Activated CD4-positive, CD25-positive, alpha-beta regulatory T cell treated with anti-CD3 and anti-CD28 coated beads, Interleukin-2, amount 50 U/mL, for 24 hours (primary cell): ENCODE measurements at places on chromosomes 11 and 22.

DNA sequence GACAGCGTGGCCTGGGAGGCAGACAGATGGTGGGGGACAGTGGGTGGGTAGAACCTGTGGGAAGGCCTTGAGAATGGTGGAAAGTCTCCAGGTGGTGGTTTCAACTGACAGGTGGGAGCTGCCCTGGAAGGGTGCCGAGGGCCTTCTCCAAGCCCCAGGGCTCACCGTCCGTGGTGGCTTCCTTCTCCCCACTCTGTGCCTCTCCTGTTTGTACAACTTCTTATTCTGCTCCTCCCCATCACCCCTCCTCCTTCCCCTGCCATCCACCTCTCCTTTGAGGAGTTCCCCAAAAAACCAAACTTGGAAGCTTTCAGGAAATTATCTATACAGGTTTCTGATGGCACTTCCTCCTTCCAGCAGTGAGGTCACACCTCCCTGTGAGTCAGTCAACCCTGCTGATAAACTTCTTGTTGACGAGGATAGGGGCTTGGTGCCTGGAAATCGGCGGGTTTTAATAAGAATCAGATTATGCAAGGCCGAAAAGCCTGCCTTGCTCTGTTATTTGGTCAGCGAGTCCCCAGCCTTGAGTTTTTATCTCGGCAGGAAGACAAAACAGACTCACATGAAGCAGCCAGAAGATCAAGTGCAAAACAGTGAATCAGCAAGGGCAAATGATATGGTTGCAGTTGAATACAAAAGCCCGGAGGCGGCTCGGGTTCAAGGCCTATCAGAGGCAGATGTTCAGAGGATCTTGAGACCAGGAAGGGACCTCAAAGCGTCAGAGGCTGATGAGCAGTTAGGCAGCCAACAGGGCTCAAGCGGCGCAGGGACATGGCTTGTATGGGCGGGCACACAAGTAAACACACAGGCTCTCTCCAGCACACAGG lies 9.5 kb upstream of the ST3GAL4 start:
- no peak for ATAC-seq

DNA sequence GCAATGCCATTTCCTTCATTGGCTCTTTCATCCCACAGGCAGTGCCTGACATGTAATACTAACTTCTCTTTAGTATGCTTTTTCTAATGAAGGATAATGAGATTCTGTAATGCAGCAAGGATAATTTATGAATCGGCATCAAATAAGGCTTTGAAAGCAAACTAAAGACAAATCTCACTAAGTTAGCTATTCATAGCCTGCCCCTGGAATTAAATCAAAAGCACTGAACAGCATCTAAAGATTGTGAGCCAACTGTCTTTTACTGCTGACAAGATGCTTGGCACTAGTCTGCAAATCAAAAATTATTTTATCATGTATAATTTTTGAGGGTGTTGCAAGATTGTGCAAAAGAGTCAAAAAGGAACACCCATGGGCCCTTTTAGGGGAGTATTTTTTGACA lies 265.0 kb downstream of the CASP12 start:
- ATAC-seq: no peak

- no peak for ATAC-seq
Measured at GRCh38 chr11:76850815-76851214, 9.9 kb upstream of the ACER3 start.

GRCh38 chr22:25644122-25644521 lies 79.6 kb downstream of the GRK3 start:
- no peak for ATAC-seq

DNA sequence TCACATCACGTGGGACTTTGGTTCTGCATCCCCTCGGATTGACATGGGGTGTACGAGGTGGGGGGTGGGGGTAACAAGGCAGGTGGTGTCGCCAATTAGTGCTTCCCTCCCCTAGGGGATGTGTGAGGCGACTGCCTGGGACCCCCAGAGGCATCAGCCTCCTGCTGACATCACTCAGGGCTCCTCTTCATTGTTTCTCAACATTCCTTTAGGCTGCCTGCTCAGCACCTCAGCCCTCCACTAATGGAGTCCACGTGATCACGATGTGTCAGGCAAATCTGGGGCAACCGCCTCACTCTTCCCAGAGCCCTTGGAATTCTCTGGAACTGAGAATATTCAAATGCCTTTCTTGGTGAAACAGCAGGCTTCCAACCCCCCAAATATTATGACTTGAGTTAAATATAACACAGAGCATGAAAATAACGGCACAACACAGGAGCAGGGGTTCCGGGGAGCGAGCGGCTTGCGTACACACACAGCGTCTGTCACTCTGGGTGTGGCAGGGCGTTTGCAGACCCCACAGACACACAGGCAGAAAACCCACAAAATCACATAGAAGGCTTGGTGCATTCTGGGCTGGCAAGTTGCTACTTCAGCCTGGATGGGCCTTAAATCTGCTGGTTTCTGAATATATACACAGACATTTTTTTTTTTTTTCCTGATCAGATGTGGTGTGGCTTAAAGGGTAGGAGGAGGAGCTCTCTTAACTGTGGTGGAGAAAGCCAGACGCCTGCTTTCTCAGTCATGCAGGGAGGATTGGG lies 170.1 kb upstream of the CADM1 start:
- no peak for ATAC-seq

GRCh38 chr22:44409211-44409973 lies 88.6 kb downstream of the RTL6 start:
- ATAC-seq: no peak

GRCh38 chr11:8566613-8567210 lies 27.3 kb downstream of the STK33 start:
- ATAC-seq: no peak

DNA sequence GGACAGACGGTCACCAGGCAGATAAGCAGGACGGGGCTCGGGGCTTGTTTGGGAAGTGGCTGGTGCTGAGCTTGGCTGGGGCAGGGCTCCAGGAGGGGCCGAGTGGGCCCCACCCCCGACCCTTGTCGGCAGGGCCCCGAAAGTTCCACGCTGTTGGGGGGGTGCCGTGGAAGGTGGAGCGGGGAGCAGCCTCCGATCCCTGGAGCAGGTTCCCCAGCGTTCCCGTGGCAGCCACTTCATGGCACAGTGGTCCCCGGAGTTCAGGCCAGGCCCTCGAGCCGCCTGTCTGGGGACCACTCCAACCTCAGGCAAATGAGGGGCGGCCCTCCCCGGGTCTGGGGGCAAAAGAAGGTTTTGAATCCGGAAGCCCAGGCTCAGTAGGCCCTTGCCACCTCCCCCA lies 46.7 kb upstream of the PPARA start:
- ATAC-seq: no peak

DNA sequence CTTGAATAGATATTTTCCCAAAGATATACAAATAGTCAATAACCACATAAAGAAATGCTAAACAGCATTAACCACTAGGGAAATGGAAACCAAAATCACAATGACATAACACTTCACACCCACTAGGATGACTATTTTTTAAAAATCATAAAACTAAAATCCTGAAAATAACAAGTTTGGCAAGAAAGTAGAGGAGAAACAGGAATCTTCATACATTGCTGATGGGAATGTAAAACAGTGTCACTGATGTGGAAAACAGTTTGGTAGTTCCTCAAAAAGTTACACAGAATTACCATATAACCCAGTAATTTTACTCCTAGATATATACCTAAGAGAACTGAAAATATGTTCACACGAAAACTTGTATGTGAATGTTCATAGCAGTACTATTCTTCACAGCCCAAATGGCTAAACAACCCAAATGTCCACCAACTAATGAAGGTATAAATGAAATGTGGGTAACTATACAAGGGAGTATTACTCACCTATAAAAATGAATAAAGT lies 12.5 kb downstream of the PICALM start:
- peak; percentile 50 for ATAC-seq

DNA sequence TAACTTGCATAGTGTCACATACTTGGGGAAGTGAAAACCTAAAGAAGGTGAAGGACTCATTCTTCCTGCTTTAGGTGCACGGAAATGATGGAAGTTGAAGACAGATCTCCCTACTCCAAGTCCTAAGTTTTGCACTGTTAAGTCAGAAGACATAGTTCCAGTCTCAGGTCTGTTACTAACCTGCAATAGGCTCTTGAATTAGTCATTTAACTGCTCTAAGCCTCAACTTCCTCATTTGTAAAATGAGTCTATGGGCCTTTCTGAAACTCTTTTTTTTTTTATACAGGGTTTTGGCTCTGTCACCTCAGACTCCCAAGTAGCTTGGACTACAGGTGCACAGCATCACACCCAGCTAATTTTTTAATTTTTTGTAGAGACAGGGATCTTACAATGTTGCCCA lies 30.8 kb upstream of the POU2AF1 start:
- ATAC-seq: no peak

DNA sequence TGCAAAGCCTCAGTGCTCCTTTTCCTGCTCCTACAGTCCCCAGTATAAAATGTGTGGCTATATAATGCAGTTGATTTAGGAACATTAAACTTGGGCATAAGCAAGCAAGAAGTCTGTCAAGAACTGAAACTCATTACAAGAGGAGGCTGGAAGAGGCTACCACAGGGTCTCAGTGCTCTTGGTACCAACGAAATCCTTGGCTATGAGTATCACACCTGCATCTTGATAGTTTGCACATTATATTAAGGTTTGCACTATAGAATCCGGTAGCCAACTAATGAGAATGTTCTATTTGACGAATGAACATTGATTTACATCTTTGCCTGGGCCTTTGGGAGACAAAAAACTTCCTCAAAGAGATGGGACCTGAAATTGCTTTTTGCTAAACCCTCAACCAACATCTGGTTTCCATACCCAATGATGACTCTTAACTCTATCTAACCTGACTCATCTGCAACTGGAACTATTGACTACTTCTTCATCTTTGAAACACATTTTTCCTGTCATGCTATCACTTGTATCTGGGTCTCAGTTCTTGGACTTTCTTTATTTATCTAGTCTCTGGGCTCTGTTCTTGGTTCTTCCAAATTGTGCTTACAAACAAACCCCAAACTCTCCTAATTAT lies 207.2 kb upstream of the CTSC start:
- ATAC-seq: no peak

DNA sequence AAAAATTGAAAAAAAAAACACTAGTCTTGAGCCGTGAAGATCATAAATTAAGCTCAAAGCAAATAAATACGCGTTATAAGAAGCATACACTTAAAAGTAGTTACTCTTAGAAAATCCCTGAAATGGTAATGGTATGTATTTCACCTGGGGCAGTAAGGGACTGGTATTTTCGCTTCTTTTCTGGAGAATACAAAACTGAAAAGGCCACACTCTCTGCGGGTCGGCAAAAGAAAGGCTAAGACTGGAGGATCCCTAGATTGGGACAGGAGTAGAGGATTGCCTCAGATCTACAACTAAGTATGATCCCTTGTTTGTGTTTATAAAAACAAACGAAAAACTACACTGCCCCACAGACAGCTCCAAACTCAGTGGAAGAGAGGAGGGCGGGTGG lies 617 bp downstream of the TSG101 start:
- no peak for ATAC-seq

DNA sequence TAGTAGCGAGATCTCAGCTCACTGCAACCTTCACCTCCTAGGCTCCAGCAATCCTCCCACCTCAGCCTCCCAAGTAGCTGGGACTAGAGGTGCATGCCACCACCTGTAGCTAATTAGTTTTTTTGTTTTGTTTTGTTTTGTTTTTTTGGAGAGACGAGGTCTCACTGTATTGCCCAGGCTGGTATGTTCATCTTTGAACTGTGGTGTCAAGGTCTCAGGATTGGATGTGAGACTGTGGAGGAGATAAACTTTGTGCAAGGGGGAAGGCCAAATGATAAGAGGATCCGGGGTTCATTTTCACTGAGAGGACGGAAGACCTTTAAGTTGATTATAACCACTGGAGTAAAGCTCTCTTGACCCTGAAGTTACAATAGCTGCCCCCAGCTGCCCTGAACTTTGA lies 8.9 kb downstream of the SEC14L2 start:
- ATAC-seq: no peak

GRCh38 chr22:45977003-45977411 lies at the start of gene WNT7B:
Gene WNT7B (minus strand): TSS chr22:45977162. CDS start chr22:45976754, 408 bp downstream.
- ATAC-seq: no peak

DNA sequence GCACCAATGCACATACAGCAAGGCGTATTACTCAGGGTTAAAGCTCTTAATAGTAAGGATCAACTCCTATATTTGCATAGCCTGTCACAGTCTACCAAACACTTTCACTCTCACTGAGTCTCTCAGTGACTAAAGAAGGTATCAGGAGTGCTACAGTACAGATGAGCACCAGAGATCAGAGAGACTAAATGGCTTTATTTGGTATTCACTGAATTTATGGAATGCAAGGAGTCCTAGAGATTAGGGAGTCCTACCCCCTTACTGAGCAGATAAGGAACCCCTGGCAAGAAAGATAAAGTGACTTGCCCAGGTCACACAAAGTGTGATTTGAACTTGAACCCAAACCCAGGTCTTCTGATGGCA lies 396.4 kb upstream of the CCDC90B start:
- ATAC-seq: no peak

DNA sequence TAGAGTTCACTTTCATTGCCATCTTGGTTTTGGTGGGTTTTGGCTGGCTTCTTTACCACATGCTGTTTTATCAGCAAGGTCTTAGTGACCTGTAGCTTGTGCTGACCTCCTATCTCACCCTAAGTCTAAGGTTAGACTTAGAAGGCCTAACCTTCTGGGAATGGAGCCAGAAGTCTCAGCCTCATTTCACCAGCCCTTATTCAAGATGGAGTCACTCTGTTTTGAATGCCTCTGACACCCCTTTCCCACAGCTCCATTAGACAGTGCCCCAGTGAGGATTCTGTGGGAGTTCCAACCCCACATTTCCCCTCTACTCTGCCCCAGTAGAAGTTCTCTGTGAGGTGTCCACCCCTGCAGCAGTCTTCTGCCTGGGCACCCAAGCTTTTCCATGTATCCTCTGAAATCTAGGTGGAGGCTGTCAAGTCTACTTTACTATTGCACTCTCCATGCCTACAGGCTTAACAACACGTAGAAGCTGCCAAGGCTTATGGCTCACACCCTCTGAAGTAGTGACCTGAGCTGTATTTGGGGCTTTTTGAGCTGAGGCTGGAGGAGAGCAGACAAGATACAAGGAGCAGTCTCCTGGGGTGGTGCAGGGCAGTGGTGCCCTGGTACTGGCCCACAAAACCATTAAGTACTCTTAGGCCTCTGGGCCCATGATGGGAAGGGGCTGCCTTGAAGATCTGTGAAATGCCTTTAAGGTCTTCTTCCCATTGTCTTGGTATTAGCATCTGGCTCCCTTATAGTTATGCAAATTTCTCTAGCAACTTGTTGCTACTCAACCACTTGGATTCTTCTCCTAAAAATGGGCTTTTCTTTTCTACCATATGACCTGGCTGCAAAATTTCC lies 65.9 kb upstream of the SC5D start:
- no peak for ATAC-seq

DNA sequence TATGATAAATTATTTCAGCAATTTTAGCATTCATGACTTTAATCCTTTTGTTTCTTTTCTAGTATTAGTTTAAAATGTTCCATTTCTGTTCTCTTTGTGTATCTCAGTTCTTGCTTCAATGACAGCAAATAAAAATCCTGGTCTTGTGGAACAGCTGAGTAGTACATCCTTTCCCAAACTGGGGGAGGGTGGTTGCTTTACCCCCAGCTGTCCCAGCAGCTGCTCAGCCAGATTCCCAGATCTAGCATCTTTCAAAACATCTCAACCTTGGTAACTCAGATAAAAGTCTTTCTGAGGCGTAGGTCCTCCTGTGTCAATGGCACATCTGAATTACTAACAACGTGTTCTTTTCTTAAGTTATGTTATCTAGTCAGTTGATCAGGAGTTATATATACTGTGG lies 72.2 kb upstream of the GRK2 start:
- ATAC-seq: no peak
